ENCODE measurements at places on chromosomes 16 and 17.

GRCh38 chr17:6541886-6542285 is 14.5 kb downstream of the PITPNM3 start:
- DNase-seq, result no peak

DNA sequence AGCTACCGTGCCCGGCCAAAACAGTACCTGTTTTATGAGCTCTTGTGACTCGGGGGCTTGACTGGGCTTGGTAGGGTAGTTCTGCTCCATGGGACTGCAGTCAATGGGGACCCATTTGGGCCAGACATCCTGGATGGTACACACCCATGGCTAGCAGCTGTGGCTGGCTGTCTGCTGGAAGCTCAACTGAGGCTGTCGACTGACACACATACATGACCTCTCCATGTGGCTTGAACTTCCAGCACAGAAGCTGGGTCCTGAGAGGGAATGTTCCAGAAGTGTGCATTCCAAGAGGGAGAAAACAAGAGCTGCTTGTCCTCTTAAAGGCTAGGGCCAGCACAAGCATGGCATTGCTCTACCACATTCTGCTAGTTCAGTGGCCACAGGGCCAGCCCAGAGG is 14.9 kb upstream of the NKD1 start:
- no peak for DNase-seq

- DNase-seq, result no peak
Observed at GRCh38 chr16:80631581-80631980, 90.8 kb downstream of the DYNLRB2 start.

- DNase-seq, result peak; percentile 21
Observed at GRCh38 chr17:30323895-30324319, 9.9 kb downstream of the TMIGD1 start.

- DNase-seq, result no peak
Observed at GRCh38 chr16:85923153-85924021, 24.4 kb downstream of the IRF8 start.

GRCh38 chr16:56967733-56968132 is 6.0 kb downstream of the CETP start:
- DNase-seq, result no peak

DNA sequence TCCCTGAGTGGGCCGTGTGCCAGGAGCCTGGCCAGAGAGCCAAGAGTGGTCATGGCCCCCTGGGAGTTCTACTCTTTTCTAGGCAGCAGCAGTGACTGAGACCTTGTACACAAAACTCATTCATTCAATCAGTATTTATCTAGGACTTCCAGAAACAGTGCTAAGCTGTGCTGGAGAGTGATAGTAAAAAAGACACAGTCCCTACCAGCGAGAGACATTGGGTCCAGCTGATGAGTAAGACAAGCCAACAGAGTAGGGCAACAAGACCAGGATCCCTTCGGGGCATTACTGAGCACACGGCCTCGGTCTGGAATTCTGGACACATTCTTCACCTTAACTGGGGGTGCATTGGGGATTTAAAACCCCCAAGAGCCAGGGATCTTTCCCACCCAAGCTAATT is 20.2 kb downstream of the CBX4 start:
- DNase-seq, result no peak

DNA sequence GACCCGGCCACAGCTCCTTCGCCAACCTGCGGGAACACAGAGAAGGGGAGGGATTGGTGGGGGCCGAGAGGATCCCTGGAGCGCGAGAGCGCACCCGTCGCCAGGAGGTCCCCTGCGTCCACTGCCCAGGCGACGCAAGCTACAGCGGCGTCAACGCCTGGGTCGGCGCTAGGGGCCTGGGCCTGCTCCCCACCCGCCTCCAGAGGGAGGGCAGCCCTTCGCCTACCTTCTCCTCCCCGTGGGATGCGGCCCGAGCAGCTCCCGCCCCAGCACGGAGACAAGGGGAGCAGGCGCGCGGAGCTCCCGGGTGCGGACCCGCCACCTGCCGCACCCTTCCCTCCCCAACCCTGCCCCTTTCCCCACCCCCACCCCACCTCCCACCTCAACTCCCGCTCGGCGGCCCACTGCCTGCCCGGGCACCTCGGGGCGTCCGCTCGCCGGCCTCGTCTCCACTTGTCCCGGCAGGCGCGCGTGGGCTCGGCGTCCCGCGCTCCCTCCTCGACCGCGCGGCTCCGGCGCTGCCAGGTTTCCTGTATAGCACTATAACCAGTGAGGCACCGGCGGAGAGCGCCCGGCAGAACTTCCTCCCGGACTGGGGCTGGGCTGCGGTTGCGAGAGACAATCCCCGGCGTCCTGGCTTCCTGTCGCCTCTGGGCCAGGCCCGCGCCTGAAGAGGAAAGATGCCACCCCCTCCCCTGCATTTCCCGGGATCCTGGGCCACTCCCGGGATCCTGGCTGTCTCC is 119.1 kb upstream of the SMURF2 start:
- no peak for DNase-seq

DNA sequence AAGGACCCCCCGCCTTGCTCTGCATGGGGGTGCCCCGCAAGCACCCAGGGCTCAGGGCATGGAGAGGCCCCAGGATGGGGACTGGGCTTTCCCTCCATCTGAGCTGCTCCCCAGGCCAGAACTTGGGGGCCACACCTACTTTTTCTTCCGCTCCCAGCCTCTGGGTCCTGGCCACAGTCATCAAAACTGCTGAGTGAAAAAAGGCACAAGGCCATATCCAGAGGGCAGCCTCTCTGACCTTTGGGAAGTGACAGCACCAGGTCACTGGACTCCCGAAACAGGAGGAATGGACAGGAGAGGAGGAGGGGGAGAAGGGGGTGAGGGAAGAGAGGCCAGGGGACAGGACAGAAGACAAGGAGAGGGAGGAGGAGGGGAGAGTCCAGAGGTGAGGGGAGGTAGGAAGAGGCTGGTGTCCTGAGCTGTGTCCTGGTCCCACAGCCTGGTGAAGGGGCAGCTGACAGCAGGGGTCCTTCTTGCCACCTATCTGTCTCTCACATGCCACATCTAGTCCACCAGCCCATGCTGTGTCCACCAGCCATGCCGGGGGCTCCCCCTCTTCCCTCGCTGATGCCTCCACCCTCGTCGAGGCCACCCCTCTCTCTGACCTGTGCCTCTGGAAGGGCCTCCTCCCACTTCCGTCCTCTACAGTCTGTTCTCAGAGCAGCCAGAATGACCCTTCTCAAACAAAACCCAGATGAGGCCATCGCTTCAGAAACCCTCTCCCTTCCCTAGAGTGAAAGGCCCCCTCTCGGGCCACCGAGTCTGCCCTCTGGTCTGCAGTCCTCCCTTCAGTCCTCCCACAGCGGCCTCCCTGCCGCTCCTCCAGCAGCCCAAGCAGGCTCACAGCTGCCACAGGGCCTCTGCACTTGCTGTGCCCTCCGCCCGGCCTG is 73.9 kb upstream of the TOB1 start:
- DNase-seq, result no peak

DNA sequence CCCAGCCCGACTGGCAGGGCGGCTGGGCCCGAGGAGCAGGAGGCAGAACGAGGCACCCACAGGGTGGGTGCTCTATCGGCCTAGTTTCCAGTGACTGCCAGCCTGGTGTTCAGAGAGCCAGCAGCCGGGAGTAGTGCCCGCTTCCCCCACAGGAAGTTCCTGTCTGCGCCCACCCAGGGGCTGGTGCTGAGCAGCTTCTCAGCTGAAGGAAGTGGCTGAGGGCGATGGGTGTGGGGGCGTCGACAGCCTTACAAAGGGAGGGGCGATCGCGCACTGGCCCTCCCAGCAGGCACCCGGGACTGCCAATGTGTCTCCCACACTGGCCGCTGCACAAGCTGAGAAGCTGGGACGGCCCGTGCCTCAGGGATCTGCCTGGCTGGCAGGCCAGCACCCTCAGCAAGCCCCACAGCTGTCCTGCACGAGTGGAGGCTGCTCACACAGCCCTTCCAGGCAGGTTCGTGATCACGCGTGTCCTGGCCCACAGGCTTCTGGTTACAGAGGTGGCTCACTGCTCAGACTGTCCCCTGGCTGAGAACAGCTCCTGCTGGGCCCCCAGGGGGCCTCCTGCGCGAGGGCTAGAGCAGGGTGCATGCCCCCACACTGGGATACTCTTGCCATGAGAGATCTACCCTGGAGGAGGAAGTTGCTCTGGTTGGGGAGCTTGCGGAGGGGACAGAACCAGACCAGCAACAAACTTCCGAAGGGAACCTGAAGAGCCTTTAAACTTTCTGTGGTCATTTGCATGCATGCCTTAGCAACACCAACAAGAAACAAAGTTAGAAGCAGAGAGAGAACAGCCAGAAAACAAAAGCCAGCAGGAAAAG is 2.5 kb downstream of the RNF166 start:
- DNase-seq, result no peak

DNA sequence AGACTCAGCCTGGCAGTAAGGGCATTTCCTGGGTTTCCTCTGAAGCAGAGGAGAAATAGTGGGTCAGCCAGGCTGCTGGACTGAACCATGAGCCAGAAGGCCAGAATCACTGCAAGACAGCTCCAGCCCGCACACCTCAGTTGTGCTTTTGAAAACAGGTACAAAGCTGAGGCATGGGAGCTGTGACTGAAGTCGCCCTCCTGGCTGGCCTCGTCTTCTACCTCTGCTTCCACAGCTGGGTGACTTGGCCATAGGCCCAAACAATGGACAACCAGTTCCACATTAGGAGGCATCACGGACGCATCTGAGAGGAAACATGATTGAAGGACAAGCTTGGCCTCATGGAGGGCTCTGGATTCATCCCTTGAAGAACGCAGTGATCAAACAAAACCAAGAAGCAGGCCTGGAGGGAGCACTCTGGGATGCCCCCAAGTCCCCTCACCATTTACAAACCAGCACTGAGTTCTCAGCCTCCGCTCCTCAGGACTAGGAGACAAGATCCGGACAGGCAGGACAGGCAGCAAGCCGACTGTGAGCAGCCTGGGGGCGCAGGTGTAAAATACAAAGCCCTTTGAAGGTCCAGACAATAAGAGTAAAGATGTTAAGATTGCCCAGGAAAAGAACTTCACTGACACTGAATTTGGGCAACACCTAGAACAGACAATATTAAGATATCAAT is 68.7 kb downstream of the N4BP1 start:
- no peak for DNase-seq

DNA sequence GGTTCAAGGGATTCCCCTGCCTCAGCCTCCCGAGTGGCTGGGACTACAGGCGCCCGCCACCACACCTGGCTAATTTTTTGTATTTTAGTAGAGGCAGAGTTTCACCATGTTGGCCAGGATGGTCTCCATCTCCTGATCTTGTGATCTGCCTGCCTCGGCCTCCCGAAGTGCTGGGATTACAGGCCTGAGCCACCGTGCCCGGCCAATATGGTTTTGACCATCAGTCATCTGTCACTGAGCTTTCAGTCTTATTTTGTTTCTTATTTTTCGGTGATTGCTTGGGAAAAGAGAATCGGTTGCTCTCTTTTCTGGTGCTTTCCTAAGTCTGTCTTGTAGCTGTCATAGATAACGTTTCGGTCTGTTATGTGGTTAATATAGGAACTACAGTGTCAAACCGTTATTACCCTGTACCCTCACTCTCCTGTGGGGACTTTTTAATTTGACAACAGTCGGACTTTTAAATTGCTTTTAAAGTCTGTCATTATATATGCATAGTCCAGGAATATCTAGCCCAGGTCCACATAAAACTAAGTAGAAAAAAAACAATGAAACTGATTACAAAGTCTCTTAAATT is 453.4 kb downstream of the KCNJ18 start:
- no peak for DNase-seq

DNA sequence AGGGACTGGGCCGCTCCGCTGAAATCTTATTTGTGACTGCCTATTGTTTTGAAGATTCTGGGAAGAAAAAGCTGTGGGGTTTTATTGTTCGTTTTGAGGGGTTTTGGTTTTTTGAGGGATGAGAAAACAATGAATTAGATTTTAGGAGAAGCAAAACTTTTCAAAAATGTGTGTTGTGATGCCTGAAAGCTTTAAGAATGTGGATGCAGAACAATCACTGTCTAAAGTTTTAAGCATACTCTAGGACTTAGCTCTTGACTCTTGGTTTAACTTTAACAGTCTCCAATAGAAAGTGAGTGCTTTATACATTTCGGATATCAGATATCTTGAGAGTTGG is 899 bp downstream of the CFAP52 start:
- DNase-seq, result no peak

DNA sequence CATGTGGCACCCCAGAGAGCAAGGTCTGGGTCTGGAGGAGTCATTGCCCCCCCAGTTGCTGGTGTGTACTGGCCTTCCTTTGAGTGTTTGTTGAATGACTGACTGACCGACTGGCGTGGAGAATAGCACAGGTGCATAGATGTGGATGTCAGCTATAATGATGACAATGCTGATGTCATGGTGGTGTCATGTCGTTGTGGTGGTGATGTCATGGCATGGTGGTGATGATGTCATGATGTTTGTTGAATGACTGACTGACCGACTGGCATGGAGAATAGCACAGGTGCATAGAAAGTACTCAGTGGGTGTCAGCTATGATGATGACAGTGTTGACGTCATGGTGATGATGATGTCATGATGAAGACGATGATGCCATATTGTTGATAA is 22.1 kb downstream of the TMEM114 start:
- DNase-seq, result no peak

GRCh38 chr17:15649861-15650421 is 30.4 kb upstream of the FBXW10B start:
- DNase-seq, result peak; percentile 31

GRCh38 chr16:73065632-73066330 is 17.9 kb upstream of the ZFHX3 start:
- no peak for DNase-seq

DNA sequence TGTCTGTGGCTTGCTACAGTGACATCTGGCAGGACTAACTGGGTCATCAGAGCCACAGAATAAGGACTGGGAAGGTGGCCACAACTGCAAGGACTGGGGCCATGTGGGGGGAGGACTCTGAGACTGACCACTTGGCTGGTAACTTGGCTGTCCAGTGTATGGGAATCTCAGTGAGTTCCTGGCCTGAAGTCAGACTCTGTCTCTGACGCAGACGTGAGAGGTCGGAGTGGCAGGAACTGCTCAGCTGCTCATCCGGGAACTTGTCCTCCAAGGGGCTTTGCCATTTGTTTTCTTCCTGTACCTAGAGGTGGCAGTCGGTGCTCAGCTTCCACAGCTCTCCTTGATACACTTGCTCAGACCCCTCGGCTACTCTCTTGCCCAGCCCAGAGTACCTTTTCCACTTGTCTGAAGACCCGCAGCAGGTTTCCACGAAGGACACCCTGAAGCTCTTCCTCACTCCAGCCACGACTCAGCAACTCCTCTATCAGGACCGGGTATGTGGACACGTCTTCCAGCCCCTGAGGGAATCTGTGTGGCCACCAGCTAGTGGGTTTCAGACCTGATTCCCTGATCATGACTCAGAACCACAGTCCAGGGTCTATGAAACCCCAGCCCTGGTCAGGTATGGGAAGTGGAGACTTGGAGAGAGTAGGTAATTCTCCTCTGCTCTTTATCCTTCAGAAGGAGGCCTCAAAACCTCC is 7.3 kb upstream of the DPEP3 start:
- no peak for DNase-seq

- DNase-seq, result peak; percentile 77
Observed at GRCh38 chr17:47693731-47694580, at the start of gene TBKBP1. TSS of gene TBKBP1 (plus strand) at chr17:47694161. CDS start at chr17:47696113, 1,952 bp downstream.

DNA sequence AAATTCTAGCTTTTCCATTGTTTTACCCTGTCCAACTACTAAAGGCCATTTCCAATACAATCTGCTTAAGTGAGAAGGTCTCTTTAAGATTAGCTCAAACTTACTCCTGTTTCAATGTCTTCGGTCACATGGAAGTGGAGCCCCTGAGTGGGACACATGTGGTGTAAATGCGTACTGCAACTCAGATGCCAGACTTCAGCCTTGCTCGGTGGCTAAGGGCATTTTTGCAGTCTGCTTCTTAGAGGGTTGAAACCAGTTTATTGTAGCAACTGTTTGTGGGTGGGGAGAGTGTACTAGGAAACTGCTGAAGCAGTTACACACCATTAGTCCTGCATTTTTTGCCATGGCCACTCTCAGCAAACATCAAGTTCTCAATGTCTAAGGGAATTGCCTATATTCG is 140.6 kb downstream of the PARN start:
- DNase-seq, result peak; percentile 52

Data from urothelium cell line (cell line).